ENCODE measurements at places on chromosomes 2 and 18.

- no peak for DNase-seq
These were observed 240.2 kb upstream of the CCDC68 start for GRCh38 chr18:55199291-55199963.

DNA sequence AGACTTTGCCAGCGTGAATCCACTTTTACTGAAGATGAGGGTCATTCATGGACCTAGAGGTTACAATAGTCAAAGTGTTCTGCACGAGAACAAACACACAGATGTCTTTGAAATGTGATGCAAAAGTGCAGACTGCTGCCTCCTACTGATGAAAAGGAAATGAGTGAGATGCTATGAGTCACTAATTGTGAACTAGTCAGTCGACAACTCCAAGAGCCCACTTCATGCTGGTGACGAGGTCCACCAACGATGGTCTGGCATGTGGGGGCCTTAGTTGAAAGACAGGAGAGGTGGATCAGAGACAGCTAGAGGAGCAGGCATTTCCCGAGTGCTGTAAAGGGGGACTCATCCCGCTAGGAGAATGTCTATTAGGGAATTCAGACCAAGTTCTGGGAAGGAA lies 17.1 kb upstream of the ZNF236 start:
- no peak for DNase-seq

GRCh38 chr2:207983641-207984042 lies 41.7 kb downstream of the PLEKHM3 start:
- peak; percentile 55 for DNase-seq

DNA sequence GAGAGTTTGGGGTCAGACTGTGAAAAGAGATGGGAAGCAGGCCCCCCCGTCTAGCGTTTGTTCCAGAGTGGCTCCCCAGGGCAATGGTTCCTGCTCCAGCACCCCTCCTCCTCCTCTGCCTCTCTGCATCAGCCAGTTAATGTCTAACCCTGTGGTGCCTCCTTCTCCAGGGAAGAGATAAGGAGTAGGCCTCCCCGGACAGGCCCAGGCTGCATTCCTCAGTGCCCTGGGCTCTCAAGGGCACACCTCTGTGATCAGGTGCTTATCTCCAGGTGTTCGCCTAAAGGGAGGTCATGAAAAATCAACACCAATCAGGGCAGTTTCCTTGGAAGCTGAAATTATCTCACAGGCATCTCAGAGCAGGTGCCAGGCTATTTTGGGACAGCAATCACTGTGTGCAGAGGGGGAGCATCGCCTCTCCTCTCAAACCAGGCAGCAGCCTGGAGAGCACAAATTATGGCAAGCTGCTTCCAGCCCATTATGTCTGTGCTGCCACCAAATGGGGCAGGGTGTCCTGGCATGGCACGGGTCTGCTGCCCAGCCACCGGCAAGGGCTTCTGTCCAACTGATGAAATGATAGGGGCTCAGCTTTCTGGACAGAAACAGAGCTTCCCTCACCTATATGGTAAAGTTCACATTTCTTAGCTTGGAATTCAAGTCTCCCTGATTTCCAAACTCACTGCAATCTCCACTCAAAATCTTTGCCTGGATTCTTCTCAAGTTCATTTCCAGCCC lies 255.8 kb upstream of the SLC14A2 start:
- no peak for DNase-seq

DNA sequence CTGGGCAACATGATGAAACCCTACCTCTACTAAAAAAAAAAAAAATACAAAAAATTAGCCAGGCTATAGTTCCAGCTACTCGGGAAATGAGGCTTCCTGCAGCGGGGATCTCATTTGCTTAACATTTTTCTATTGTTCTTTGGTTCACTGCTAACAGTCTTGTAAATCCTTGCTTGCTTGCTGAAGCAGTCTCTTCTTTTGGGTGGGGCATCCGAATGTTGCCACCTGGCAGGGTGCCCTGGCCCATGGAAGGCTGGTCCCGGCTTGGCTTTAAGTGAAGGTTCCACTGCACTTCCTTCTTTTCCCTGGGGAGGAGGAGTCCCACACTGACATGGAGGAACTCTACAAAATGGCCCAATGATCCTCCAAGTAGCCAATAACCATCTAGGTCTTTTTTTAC lies 6.0 kb upstream of the ANKRD29 start:
- DNase-seq = no peak

DNA sequence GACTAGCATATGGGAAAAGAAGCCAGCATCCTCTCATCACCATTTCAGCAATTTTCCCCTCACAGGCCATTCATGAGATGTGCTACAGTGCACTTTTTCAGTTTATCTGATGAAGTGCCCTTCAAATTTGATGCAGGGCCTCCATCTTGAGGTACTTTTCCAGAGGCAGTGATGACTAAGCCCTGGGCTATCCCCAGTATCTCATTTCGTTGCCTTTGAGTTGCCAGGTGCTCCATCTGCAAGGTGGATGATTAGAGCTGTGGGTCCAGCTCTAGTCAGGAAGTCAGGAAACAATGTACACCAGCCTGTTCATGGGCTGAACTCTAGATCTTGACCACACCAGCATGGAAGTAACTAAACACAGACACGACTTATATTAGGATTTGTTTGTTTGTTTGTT lies 425.2 kb downstream of the METTL4 start:
- no peak for DNase-seq

- DNase-seq = no peak
These were observed 235.9 kb upstream of the LRATD1 start for GRCh38 chr2:14396533-14397083.

DNA sequence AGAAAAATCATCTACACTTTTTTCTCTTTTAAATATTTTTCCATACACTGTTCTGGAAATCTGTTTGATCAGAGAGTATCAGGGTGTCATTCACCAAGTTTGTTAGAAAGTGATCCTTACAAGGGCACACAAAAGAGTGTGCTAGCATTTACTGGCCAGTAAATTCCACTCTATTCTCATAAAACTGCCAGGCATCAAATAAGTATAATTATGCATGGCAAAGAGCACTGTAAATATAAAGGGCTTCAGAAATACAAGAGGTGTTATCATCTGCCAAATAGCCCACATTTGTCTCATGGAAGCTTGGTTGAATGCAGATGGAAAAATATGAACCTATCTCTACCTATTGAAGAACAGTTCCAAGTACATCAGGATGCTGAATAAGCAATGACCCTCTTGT lies 847.3 kb upstream of the ACVR2A start:
- DNase-seq = no peak

DNA sequence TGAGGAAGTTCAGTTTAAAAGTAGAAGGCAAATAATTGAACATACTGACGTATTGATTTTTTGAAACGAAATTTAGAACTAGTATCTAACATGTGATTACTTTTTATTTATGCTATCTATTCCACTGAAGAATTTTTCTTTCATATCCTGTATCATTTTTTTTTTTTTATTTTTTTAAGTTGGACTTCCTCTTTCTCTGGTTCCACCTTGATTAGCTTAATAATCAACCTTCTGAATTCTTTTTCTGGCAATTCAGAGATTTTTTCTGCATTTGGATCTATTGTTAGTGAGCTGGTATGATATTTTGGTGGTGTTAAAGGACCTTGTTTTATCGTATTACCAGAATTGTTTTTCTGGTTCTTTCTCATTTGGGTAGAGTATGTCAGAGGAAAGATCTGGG lies 411.2 kb downstream of the SOX11 start:
- no peak for DNase-seq

DNA sequence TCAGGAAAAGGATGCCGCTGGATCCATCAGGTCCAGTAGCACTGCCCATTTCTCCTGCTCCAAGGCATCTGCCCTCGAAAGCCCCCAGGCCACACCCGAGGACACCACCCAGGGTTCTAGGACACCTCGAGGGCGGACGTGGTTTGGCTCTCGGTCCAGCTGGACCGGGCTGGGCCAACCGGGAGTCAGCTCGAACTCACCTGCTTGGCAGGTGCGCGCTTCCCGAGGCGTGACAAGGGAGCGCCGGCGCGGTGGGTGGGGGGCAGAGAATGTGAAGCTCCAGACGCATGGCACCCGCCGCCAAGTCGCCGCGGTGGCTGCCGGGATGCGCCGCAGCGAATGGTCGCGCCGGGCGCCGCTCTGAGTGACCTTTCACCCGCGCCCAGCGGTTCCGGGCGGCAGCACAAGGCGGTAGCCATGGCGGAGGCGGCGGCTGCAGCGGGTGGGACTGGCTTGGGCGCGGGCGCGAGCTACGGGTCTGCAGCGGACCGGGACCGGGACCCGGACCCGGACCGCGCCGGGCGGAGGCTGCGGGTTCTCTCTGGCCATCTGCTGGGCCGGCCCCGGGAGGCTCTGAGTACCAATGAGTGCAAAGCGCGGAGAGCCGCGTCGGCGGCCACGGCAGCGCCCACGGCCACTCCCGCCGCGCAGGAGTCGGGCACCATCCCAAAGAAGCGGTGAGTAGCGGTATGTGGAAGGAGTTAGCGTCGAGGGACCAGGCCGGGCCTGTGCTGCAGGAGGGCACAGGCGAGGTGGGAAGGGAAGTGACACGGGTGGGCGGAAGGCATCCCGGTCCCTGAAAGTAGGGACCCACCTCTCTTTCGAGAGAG lies at the start of gene AGPS:
AGPS (plus strand) TSS at position 401 of the 830 bp plus-strand sequence; CDS start at position 418, 17 bp downstream.
- peak; percentile 30 for DNase-seq

- DNase-seq = no peak
These were observed 93.7 kb upstream of the MCFD2 start for GRCh38 chr2:47009253-47009767.

DNA sequence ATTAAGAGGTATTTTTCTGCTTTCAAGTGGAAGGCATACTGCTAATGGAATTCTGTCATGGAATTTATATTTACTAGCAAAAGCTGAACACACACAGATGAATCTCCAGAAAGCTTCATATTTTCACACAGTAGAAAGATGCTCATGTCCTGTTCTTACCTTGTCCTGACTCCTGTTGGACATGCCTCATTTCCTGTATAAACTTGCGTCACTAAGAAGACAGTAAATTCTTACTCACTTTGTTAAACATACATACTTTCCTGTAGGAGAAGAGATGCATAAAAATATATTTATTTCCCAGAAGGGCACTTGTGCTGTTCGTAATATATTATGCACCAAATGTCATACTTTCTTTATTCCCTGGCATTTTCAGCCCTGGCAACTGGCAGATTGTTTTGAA lies 238.3 kb upstream of the RASGRP3 start:
- DNase-seq = no peak

DNA sequence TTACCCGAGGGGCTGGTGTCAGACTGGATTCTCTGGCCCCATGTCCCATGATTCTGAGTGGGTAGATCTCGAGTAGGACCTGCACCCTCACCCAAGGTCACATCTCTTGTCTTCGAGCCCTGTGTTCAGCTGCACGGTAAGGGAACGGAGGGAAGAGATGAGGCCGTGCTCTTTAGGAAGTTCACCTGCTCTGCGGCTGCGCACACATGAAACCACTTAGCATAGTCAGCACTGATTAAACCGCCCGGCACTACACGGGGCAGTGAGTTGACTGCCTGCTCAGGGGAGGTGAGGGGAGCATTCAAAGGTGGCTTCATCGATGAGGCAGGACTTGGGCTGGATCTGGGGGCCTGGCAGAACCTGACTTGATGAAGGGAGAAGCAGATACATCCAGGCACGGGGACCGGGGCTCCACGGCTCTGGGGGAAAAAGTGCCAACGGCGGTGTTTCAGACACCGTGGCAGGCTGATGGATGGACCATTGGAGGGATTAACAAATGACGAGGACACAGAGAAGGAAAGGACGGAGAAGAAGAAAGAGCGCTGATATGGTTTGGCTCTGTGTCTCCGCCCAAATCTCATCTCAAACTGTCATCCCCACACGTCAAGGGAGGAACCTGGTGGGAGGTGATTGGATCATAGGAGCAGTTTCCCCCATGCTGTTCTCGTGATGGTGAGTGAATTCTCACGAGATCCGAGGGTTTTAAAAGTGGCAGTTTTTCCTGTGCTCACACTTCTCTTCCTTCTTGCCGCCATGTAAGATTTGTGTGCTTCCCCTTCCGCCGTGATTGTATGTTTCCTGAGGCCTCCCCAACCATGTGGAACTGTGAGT lies 248.6 kb downstream of the CYP26B1 start:
- no peak for DNase-seq

DNA sequence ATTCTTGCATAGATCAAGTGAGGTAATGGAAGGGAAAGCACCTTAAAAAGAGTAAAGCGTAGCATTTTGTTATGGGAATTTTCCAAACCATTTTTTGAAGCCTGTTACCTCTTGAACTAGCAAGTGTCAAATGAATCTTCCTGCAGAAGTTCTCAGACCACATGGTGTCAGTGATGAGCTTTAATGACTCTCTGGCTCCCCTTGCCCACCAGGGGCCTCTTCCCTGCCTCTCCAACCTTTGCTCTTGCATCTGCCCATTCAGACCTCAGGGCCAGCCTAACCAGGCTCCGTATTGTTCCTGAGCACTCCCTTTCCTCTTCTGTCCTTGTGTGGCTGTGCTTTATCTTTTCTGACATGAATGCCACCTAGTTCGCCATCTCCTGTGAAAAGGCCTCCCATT lies 155.9 kb downstream of the DIS3L2 start:
- no peak for DNase-seq

DNA sequence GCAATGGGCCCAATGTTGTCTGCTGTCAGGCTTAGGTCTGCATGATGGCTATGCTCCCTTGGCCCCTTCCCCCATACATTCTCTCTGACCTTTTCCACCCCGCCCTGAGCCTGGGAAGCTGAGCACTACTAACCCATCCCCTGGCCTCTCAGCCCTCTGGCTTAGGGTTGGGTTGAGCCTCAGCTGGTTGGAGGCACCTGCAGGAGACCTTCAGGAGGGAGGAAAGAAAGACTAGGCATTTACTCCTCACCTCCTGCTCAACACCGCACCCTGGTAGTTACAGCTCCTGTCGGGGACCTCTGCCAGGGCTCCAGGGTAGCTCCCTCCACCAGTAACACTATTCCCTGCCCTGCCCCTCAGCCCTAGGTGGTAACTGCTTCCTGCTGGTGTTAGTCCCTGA lies 80.5 kb downstream of the GALNT14 start:
- DNase-seq = no peak

- DNase-seq = peak; percentile 23
These were observed 814 bp upstream of the RAB1A start for GRCh38 chr2:65130664-65131175.

DNA sequence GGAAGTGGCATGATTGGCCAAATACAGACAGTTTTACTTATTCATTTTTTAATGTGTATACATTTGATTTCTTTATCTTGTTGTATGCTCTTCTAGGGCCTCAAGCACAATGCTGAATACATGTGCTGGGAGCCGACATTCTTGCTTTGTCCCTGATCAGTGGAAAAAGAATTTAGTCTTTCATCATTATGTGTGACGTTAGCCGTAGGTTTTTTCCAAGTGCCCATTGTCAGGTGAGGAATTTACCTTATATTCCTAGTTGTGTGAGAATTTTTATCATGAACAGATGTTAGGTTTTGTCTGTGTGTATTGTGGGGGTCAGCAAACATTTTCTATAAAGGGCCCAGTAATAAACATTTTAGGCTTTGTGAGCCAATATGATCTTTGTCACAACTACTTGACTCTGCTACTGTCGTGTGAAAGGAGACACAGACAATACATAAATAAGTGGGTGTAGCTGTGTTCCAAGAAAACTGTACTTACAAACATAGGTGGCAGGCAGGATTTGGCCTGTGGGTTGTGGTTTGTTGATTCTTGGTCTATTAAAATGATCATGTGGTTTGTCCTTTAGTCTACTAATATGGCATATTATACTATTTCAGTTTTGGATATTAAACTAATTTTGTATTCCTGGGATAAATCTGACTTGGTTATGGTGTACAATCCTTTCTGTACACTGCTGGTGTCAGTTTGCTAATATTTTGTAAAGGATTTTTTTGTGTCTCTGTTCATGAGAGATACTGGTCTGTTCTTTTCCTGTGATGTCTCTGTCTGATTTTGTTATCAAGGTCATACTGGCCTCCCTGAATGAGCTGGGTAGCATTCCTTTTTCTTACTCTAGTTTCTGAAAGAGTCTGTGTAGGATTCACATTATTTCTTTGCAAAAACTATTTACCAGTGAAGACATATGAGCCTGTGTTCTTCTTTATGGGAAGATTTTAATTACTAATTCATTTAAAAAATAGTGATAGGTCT lies 132.2 kb upstream of the SMAD7 start:
- no peak for DNase-seq

GRCh38 chr2:147860009-147860408 lies 15.2 kb downstream of the ACVR2A start:
- DNase-seq = no peak
